ENCODE measurements at places on chromosomes 7 and 10.

DNA sequence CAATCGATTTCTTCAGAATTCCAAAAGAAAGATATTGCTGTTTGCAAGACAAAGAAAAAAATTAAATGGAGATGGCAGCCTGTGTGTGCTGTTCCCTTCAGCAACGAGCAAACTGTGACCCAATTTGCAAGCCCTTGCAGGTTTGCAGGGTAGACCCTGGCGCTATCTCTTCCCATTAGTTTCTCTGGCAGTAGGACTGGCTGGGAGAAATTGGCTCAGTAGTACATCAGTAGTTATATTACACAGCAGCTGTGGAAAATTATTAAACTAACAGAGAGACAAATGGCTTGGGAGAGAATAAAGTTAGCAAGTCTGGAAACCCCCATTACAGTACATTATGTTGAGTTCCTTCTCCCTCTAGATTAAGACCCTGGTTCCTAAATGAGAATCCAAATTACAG, 116.4 kb upstream of the ITGB1 start:
- no peak for DNase-seq

GRCh38 chr10:124680675-124681074, 63.5 kb downstream of the FAM53B start:
- no peak for DNase-seq

GRCh38 chr10:71554671-71555070, 158.0 kb downstream of the CDH23 start:
- no peak for DNase-seq

- no peak for DNase-seq
Measured at GRCh38 chr10:128853537-128853936, 613.5 kb upstream of the MGMT start.

GRCh38 chr7:101819183-101819582, 1.8 kb downstream of the CUX1 start:
- DNase-seq: no peak

DNA sequence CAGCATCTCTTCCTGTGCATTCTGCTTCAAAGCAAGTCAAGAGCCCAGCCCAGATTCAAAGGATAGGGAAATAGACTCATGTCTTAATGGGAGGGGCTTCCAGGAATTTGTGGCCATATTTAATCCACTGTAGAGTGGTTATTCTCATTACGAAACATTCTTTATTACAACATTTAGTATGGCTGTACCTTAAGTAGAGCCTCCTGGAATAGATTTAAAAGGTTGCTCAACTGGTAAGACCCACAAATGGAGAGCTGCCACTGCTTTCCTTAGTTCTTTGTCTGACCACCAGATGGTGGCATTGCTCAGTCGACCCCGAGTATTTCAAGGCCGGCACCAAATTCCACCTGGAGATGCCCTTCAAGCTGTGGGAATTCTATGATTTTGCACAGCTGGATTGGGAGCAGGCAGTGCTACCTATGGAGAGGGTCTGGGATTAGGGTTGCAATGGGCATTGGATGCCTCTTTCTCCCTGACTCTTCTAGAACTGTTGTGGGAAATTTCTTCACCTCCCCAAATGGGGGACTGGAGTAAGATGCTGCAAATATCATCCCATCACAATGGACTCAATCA, 102.2 kb downstream of the RBM20 start:
- DNase-seq: peak; percentile 77

- no peak for DNase-seq
Measured at GRCh38 chr10:102491136-102491535, 11.4 kb downstream of the ACTR1A start.

- no peak for DNase-seq
Measured at GRCh38 chr10:92142949-92143348, 147.9 kb downstream of the CPEB3 start.

- no peak for DNase-seq
Measured at GRCh38 chr10:82866424-82867020, 991.5 kb downstream of the NRG3 start.

DNA sequence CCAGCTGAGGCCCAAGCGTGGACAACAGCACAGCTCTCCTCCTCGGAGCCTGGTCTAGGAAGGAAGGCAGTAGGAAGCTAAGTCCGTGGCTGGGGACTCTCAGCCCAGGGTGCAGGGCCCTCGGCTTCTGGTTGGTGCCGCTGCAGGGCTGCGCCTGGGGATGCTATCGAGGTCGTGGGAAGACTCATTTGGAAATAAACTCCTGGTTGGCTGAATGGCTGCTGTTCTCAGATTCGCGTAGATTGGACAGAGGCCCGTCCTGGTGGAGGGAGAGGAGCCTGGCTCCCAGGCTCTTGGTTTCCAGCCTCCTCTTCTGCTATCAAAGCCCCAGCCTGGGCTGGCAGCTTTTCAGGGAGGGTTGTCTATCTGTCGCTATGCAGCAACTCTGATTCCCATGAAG, 152.6 kb upstream of the FZD8 start:
- DNase-seq: no peak

DNA sequence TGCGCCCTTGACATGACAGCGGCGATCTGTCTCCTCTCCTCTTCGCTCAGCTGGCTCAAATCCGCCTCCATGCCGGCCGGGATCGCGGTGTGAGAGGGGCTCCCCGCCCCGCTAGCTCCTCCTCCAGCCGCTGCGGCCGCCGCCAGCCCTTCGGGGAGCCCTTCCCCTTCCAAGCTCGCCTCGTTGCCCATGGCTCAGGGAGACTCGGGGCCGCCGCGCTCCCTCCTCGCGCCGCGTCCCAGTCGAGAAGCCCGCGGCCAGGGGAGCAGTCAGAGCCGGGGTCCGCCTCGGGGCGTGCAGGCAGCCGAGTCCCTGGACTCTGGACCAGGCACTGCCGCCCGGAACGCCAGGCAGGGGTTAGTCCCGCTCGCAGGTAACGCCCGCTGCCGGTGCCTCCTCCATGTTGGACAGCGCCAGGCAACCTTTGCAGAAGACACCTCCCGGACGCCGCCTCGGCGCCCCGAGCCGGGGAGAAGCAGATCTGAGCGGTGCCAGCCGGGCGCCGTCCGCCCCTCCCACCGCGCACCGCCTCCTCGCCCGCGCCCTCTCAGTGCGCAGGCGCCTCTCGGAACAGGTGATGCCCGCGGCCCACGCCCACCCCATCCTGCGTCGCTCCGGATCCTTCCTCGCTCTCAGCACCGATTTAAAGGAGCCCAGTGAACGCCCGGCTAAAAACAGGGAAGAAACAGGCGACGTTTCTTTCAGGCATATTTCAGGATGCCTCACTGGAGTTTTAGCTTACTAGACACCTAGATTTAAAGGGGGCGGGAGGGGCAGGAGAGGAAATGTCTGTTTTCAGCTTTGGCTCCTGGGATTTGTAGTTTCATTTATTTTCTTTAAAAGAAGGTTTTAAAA, at the start of gene PCLO:
PCLO (minus strand) TSS at position 483 of the 855 bp plus-strand sequence; CDS start at position 191, 292 bp downstream.
- peak; percentile 96 for DNase-seq

DNA sequence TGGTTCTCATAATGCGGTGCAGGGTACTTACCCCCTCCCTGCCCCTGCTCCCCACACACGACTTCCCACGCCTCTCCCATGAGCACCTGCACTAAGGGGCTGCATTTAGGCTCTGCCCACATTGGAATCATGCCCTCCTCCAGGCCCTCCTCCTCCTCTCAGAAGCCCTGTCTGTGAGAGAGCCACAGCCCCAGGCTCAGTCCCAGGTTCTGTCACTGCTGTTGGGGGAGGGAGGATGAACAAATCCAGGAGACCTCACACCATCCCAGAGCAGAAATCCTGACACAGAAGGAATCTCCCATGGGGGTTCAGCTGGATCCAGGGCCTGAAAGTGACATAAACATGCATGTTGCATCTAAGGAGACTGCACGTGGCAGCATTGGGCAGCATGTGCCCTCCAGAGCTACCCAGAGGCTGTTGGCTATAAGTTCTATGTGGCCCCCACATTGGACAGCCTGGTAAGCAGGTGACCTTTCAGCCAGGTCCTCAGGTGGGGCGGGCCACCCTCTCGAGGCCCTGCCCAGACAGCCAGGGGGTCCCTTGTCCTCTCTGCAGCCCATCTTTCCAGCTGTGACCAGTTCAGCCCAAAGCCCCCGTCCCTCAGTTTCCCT, 1.6 kb upstream of the PILRA start:
- DNase-seq: peak; percentile 24

GRCh38 chr7:108448584-108449505, 7.4 kb downstream of the NRCAM start:
- no peak for DNase-seq

- DNase-seq: no peak
Measured at GRCh38 chr10:79060641-79061255, 8.0 kb upstream of the ZMIZ1 start.

- peak; percentile 86 for DNase-seq
Measured at GRCh38 chr7:5284304-5285281, 1.9 kb downstream of the SLC29A4 start.

DNA sequence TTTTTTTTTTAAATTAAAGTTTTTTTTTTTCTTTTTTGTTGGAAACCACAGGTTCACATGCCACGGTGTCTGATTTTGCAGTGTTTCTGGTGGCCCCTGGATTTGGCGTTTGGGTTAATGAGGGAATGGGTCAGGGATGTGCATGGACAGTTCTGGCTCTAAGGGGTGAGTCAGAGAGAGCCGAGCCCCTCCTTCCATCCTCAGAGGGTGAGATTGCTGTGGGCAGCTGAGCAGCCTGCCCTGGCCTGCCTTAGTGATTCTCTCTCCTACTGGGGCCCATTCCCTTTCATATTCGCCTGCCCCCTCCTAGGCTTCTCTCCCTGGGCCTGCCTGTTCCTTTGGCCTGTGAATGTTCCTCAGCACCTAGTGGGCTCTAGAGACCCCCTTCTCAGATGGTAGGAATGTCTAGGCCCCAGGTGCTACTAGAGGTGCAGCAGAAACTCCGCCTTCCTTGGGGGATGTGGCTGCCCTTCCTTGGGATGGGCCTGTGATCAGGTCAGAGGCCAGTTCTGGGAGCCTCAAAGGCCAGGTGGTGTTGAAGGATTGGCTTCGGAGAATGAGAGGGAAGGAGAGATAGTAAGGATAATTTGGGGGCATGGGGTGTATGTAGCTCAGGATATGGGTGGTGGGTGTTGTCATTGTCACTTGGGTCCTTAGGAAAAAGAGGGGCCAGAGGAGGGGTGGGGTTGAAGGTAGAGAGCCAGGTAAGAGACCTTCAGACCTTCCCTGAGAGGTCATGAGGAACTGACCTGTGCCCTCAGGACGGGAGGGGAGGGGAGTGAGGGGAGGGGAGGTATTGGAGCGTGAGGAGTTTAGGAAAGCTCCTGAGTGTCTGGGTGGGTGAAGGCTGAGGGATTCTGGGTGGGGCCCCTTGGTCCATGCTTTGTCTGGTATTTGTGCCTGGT, 19.8 kb downstream of the TSPAN14 start:
- DNase-seq: no peak

DNA sequence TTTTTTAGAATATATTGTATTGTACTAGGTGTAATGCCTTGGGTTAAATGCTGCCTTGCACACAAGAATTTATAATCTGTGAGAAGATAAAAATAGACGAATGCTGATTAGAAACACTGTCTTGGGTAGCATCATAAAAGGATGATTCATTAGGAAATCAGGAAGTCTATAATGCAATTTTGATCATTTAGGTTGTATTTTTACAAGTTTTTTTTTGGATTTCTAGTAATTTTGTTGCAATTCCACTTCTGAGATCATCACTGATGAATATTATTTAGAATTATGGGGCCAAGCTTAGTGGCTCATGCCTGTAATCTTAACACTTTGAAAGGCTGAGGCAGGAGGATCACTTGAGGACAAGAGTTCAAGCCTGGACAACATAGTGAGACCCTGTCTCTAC, 29.6 kb downstream of the WBP1L start:
- no peak for DNase-seq

- no peak for DNase-seq
Measured at GRCh38 chr7:15012135-15012534, 109.6 kb upstream of the DGKB start.

GRCh38 chr10:102598243-102598642, 46.0 kb upstream of the TRIM8 start:
- no peak for DNase-seq

DNA sequence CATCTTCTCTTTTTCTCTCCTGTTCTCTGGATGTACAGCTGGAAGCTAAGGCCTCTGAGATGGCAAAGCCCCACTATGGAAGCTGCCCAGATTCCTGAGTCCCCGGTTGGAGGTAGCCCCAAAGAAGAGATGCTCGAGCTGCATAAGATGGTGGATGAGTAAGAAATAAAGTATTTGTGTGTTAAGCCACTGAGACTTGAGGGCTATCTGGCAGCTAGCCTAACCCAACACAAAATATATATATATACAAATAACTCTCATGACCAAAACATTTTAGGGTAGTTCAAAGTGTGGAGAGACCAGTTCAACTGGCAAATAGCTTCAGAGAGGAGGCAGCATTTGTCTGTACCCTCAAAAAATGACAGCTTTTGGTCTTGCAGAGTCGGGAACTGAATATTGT, 72.4 kb upstream of the PDE1C start:
- no peak for DNase-seq

- no peak for DNase-seq
Measured at GRCh38 chr10:102630663-102631062, 13.6 kb upstream of the TRIM8 start.

- no peak for DNase-seq
Measured at GRCh38 chr7:24057243-24057642, 226.7 kb upstream of the NPY start.

- peak; percentile 52 for DNase-seq
Measured at GRCh38 chr10:79223091-79224048, 123.9 kb upstream of the PPIF start.

GRCh38 chr7:50803359-50804337, 21.0 kb upstream of the GRB10 start:
- DNase-seq: no peak

DNA sequence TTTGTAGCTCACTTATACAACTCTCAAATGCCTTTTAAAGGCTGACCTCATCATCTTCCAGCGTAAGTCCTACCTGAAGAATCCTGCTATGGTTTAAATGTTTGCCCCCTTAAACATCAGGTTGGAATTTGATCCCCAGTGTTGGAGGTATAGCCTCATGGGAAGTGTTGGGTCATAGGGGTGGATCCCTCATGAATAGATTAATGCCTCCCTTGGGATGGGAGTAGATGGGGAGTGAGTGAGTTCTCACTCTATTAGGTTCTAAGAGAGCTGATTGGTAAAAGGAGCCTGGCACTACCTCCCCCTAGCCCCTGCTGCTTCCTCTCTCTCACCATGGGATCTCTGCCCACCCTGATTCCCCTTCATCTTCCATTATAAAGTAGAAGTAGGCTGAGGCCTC, 285.6 kb downstream of the FZD1 start:
- no peak for DNase-seq

DNA sequence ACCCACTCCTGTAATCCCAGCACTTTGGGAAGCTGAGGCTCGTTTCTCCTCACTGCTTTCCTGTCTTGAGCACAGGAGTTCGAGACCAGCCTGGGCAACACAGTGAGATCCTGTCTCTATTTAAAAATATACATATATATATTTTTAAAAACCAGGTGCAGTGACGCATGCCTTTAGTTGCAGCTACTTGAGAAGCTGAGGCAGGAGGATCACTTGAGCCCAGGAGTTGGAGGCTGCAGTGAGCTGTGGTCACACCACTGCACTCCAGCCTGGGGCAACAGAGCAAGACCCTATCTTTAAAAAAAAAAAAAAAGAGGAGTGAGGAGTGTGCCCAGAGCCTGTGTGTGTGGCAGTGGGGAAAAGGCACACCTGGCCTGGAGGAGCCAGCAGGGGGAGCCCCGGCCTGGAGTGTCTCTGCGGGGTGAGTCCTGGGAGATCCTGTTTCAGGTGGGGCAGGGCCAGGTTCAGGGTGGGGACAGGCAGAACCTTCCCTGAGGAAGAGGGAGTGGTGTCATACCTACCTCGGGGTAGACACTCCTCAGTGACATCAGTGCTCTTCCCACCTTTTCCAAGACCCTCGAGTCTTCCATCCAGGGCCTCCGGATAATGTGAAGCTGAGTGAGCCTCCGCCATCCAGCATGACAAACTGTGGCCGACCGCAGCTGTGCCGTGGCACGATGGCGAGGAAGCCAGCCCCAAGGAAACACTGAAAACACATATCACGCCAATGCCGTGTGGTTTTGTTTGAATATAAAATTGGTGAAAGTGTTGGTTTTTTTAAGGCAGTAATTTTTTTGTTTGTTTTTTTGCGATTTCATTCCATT, 9.0 kb upstream of the ARPC1B start:
- peak; percentile 69 for DNase-seq
